ENCODE measurements at places on chromosomes 1 and 21.

- no peak for DNase-seq
Observed at GRCh38 chr1:8263791-8264190, 54.1 kb upstream of the SLC45A1 start.

DNA sequence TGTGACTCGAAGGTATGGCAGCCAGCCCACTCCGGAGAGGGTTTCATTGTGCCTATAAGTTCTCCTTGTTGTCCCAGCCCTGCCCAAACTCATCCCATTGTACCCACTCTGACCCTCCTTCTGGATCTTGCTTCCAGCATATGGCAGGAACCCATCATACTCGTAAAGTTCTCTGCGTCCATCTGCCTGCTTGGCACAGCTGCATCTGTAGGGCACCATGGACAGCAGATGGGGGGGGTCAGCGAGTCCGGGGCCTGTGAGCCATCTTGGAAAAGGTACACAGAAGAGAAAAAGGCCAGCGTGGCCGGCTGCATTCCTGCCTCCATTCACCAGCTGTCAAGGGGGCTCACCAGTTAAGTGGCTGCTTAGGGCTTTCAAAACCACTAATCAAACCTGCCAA, 94.9 kb upstream of the IGSF21 start:
- DNase-seq = no peak

DNA sequence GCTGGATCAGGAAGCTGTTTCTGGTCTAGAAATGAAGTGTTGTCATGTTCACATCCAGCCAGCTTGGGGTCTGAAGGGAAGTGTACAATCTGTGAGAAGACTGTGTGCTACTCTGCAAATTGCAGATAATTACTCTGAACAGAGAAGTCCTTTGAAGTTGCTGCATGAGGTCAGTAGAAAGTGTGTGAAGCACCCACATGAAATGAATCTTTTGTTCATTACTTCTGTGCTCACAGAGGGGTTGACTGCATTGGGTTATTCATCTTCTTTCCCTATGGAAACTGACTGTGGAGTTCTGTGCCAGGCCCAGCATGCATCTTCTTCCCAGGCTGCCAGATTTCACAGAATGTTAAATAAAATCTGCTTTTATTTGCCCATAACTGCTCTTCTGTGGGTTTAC, 47.1 kb downstream of the CTH start:
- no peak for DNase-seq

DNA sequence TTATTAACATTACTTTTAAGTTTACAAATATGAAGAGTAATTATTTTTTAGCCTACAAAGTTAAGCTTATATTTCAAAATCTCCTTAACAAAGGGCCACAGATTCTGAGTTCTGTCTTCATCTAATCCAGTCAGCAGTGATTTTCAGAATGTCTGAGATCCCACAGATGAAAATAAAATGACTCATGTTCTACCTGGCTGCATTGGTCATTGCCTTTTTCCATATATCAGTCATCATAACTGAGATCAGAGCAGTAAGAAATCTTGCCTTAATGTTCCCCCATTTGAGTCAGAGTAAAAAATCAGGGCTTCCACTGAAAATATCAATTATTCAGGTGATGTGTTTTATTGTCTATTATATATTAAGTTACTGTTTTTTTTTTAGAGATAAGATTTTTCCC, 416.1 kb downstream of the MRPL39 start:
- DNase-seq = no peak

- no peak for DNase-seq
Observed at GRCh38 chr21:38956007-38956406, 150.3 kb downstream of the ETS2 start.

DNA sequence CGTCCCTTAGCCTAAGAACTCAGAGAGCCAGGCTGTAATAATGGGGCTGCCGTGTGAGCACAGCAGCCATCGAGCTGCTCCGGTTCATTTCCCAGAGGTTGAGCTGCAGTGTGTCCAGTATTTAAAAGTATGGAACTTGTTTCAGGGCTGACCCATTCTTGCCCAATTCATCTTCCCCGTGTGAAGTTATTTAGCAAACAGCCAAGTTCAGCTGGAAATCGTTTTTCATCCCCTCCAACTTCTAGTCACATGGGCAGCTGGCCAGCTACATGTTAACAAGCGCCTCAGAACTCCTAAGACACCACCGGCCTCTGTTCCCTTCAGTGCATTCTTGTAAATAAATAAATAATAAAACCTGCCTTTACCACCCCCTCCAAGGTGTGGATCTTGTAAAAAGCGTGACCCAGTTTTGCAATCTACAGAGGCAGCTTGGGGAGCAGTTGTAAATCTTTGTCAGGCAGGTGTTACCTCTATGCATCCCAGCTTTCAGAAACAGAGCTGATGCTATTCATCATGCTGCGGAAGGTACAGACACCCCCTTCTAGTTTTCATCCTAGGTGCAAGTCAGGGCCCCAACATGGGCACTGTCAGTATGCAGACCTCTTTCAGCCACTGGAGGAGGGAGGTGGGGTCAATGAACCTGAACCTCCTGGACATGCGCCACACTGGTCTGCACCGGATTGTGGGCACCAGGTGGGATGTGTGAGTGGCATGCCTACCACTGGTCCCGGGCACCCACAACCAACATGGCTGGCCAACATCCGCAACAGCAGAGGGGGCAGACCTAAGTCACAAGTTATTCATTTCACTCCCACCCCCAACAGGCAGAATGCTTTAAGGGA, 18.7 kb upstream of the KNCN start:
- no peak for DNase-seq

DNA sequence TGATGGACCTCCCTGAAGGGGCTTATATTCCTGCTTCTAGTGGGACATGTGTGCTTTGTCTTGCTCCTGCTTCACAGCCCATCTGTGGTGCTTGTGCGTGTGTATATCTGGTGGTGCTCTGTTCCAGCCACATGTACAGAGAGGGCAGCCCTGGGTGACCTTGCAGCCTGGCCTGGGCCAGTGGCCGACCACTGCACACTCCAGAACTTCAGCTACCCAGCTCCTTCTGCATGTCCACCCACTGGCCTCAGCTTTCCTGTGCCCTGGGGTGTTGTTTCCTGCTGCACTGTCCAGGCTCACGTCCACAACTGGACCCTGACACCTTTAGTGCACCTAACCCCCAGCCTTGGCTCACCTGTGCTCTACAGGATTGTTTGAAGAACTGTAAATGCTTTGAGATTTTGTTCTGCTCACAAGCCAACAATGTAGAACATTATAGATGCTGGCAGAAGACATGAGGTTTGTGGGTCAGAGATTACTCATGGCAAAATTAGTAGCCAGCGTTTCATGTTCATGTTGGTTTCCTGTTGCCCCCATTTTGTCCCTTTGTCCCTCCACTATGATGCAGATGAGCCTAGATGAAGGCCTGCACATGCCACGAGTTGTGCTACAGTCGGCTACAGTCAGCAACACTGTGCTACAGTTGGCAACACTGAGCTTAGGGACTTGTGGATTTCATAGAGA, 5.3 kb upstream of the S100B start:
- no peak for DNase-seq

- DNase-seq = no peak
Observed at GRCh38 chr1:91502672-91503184, 2.1 kb downstream of the CDC7 start.
